ENCODE measurements at places on chromosomes 2 and 18.

GRCh38 chr2:45119855-45120254 is 110.6 kb upstream of the SIX2 start:
- no peak for DNase-seq

GRCh38 chr2:96523659-96524481 is 12.7 kb upstream of the ARID5A start:
- DNase-seq = no peak

GRCh38 chr2:69642709-69643601 is 584 bp downstream of the AAK1 start:
- DNase-seq = peak; percentile 44

- DNase-seq = no peak
Observed at GRCh38 chr2:46857871-46858701, 57.5 kb downstream of the MCFD2 start.

GRCh38 chr2:239462671-239463506 is 62.1 kb upstream of the HDAC4 start:
- no peak for DNase-seq

- DNase-seq = no peak
Observed at GRCh38 chr18:12628706-12629702, 28.9 kb downstream of the SPIRE1 start.

All from brain pericyte (primary cell).